Memory B cell (primary cell): ENCODE measurements at places on chromosomes 12 and 14.

DNA sequence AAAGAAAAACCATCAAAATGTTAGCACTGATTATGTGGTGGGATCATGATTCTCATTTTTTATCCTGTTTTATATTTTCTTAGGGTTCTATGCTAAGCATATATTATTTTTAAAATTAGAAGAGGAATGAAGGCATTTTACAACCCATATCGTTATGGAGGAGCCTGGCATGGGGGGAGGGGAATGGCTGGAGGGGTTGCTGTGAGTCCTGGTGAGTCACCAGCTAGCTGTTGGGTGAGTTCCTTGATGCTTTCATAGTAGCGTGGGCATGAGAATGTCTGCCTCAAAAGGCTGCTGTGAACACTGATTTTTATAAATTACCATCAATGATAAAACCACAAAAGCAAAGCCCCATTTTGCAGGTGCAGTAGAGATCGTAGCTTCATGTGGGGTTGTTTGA lies 46.9 kb downstream of the C14orf132 start:
- no peak overlapping the region for H3K27ac ChIP-seq
- no peaks in the 10 kb centered on the region for H3K4me1 ChIP-seq
- no peak for DNase-seq
- H3K36me3 ChIP-seq: no peaks in the 10 kb centered on the region
- no peak overlapping the region for H3K4me3 ChIP-seq
- H3K27me3 ChIP-seq: no peaks in the 10 kb centered on the region

- no peaks in the 10 kb centered on the region for H3K36me3 ChIP-seq
- no peak for DNase-seq
- no peak overlapping the region for H3K27ac ChIP-seq
- no peaks in the 10 kb centered on the region for H3K4me1 ChIP-seq
- H3K27me3 ChIP-seq: no peaks in the 10 kb centered on the region
These were observed 940.2 kb downstream of the GALC start for GRCh38 chr14:87052646-87053225.

- peaks cover 6% of the 10 kb centered on the region for H3K27me3 ChIP-seq
- H3K27ac ChIP-seq: no peak overlapping the region
- H3K4me1 ChIP-seq: peaks cover 2% of the 10 kb centered on the region
- no peak for DNase-seq
- H3K36me3 ChIP-seq: no peaks in the 10 kb centered on the region
- no peak overlapping the region for H3K4me3 ChIP-seq
These were observed 15.1 kb downstream of the TUNAR start for GRCh38 chr14:95891742-95892141.

- H3K36me3 ChIP-seq: peaks cover 9% of the 10 kb centered on the region
- peak overlapping the region; percentile 91 for H3K27ac ChIP-seq
- H3K4me3 ChIP-seq: peak overlapping the region; percentile 94
These were observed 1.6 kb downstream of the PYM1 start for GRCh38 chr12:55925870-55926737.

- H3K4me3 ChIP-seq: no peak overlapping the region
- DNase-seq: no peak
- H3K27me3 ChIP-seq: peaks cover 15% of the 10 kb centered on the region
- peaks cover 4% of the 10 kb centered on the region for H3K4me1 ChIP-seq
- no peak overlapping the region for H3K27ac ChIP-seq
These were observed 102.7 kb downstream of the TMEM30B start for GRCh38 chr14:61178226-61179060.

- H3K27ac ChIP-seq: no peak overlapping the region
- no peaks in the 10 kb centered on the region for H3K36me3 ChIP-seq
- H3K4me1 ChIP-seq: peaks cover 9% of the 10 kb centered on the region
These were observed 31.3 kb downstream of the GABARAPL1 start for GRCh38 chr12:10243818-10244520.

GRCh38 chr14:64444984-64445845 lies 20.1 kb upstream of the AKAP5 start:
- peak overlapping the region; percentile 35 for H3K4me3 ChIP-seq
- peaks cover 28% of the 10 kb centered on the region for H3K4me1 ChIP-seq
- H3K27me3 ChIP-seq: no peaks in the 10 kb centered on the region
- peaks cover 22% of the 10 kb centered on the region for H3K36me3 ChIP-seq

DNA sequence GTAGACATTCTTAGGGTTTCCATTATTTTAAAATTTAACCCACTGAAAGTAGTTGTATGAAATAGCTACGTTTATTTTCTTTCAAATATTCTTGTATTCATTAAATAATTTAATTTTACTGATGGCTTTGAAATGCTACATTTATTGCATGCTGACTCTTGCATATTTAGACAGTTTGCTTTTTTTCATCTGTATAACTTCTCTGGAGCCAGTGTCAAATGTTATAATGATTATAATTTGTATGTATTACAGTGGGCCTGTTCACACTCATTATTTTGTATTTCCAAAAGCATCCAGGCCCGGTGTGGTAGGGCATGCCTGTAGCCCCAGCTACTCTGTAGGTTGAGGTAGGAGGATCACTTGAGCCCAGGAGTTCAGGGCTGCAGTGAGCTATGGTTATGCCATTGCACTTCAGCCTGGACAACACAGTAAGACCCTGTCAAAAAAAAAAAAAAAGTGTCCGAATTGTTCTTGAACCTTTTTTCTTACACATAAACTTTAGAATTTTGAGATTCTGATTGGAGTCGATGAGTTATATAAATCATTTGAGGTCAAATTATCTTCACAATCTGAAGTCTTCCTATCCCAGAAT lies 905 bp downstream of the ZNF84 start:
- peaks cover 4% of the 10 kb centered on the region for H3K27me3 ChIP-seq
- H3K36me3 ChIP-seq: peaks cover 38% of the 10 kb centered on the region
- peaks cover 6% of the 10 kb centered on the region for H3K4me1 ChIP-seq
- no peak for DNase-seq

DNA sequence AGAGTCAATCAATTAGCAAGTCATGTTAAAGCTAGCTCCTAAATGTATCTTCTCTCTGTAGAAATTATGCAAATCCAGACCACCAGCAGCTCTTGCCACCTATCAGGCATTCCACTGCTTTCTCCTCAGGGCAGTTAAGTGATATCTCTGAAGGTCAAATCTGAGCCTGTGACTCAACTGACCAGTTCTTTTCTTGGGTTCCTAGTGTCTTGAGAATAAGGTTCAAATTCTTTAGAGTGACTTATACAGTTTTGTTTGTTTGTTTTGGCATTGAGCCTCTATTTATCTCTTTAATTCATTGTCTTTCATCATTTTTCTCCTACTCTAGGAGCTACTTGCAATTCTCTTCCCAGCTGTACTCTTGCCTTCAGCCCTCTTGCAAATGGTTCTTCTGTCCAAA lies 2.5 kb upstream of the LRIG3 start:
- no peak overlapping the region for H3K4me3 ChIP-seq
- no peaks in the 10 kb centered on the region for H3K4me1 ChIP-seq
- no peak for DNase-seq
- no peak overlapping the region for H3K27ac ChIP-seq

GRCh38 chr14:33464254-33464962 lies 486.5 kb downstream of the EGLN3 start:
- no peak for DNase-seq
- H3K36me3 ChIP-seq: no peaks in the 10 kb centered on the region
- H3K27ac ChIP-seq: no peak overlapping the region
- no peaks in the 10 kb centered on the region for H3K4me1 ChIP-seq

DNA sequence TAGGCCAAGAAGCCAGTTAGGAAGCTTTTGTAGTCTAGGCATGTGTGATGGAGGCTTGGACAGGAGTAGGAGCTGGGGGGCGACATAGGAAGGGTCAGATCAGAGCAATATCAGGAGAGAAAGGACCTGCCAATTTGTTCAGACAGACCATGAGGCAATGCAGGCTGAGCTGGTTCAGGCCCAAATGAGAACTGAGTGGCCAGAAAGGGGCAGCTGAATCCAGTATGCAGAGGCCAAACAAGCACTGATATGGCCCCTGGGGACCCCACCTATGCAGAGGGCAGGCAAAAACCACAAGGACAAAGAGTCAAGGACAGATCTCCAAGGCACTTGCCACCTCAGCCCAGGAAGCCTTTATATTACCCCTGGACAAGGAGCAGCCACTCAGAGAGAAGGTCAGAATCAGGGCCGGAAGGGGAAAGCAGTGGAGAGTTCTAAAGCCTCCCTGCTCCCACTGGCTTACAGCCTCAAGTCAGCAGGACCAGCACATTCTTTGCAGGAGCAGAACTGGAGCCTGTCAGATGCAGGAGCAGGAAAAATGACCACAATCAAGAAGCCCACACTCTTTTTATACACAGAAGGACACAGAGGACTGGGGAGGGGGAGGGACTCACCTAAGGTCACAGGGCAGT lies 37.2 kb downstream of the CLMN start:
- peaks cover 25% of the 10 kb centered on the region for H3K4me1 ChIP-seq
- H3K36me3 ChIP-seq: peaks cover 11% of the 10 kb centered on the region
- no peak overlapping the region for H3K27ac ChIP-seq
- DNase-seq: no peak
- no peaks in the 10 kb centered on the region for H3K27me3 ChIP-seq
- H3K4me3 ChIP-seq: no peak overlapping the region

GRCh38 chr14:47935332-47935731 lies 259.9 kb upstream of the MDGA2 start:
- no peak overlapping the region for H3K4me3 ChIP-seq
- no peak for DNase-seq
- H3K27me3 ChIP-seq: no peaks in the 10 kb centered on the region
- H3K36me3 ChIP-seq: no peaks in the 10 kb centered on the region
- H3K27ac ChIP-seq: no peak overlapping the region

- no peaks in the 10 kb centered on the region for H3K36me3 ChIP-seq
- DNase-seq: no peak
- H3K27ac ChIP-seq: no peak within 1 kb of the TSS
- H3K27me3 ChIP-seq: no peaks in the 10 kb centered on the region
- H3K4me1 ChIP-seq: no peaks in the 10 kb centered on the region
These were observed at the start of gene SLC25A21 for GRCh38 chr14:37172024-37172869. Gene SLC25A21 (minus strand): TSS chr14:37172606.

DNA sequence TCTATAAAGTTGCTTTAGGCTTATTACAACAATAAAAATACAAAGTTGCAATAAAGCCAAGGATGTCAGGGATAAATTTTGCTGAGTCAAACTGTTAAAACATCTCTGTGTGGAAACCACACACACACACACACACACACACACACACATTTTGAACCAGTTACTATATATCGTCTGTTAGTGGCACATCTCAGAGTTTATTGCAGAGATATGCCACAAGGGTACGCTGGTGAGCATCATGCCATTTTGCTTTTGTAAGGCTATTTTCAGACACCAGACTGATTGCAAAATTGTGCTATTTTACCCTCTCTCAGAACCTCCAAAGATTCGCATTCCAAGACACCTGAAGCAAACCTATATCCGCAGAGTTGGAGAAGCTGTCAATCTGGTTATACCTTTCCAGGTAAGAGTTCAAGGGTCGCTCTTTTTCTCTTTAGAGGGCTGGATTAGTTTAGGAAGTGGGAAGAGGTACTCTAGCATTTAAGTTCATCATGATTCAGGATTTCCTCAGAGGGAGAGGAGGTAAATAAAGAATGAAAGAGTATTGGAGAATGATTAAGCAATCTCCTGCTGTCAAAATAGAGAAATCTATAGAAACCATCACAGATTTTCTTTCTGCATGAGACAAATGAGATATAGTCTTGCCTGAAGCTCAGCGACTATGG lies 27.3 kb upstream of the CHPT1 start:
- H3K36me3 ChIP-seq: no peaks in the 10 kb centered on the region
- peak; percentile 35 for DNase-seq
- peaks cover 1% of the 10 kb centered on the region for H3K27me3 ChIP-seq
- H3K4me1 ChIP-seq: peaks cover 18% of the 10 kb centered on the region

- H3K36me3 ChIP-seq: peaks cover 15% of the 10 kb centered on the region
- H3K27ac ChIP-seq: peak overlapping the region; percentile 58
- DNase-seq: peak; percentile 61
- no peaks in the 10 kb centered on the region for H3K27me3 ChIP-seq
- H3K4me3 ChIP-seq: peak overlapping the region; percentile 79
- H3K4me1 ChIP-seq: peaks cover 32% of the 10 kb centered on the region
These were observed 126.1 kb downstream of the GCH1 start for GRCh38 chr14:54776361-54777001.

DNA sequence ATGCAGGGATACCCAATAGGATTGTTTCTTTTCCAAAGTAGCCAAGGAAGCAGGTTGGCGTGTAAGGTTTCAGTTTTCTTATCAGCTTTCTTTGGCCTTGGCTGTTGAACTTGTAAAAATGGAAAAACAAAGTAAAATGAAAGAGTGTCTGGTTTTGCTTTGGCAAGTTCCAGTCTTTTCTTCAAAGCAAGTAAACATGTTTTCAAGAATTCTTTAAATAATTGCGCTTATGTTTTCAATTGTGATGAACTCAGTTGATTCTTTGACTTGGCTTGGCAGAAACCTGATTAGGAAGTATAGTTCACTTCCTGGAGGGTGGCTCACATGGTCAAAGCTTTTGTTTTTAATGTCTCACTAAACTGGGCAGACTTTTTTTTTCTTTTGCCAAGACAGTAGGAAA lies 112.2 kb upstream of the USP44 start:
- H3K27ac ChIP-seq: no peak overlapping the region
- DNase-seq: no peak

DNA sequence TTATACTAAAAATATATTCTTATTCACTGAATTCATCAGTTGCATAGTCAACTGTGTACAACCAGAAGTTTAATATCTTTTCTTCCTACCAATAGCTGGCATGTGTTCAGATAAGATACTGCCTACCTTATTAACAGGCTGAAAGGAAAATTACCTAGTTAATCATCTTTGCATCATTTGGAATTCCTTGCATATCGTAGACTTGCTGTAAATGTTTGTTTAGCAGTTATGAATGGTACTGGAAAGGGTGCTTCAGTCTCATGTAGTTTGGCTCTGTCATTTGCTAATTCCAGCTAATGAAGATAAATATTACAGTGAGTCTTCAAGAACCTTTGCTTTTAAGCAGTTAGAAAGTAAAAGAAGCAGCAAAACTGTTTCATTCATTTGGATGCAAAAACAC lies 84.4 kb downstream of the PPHLN1 start:
- no peak for DNase-seq
- H3K36me3 ChIP-seq: peaks cover 19% of the 10 kb centered on the region
- H3K4me3 ChIP-seq: no peak overlapping the region
- no peaks in the 10 kb centered on the region for H3K27me3 ChIP-seq

DNA sequence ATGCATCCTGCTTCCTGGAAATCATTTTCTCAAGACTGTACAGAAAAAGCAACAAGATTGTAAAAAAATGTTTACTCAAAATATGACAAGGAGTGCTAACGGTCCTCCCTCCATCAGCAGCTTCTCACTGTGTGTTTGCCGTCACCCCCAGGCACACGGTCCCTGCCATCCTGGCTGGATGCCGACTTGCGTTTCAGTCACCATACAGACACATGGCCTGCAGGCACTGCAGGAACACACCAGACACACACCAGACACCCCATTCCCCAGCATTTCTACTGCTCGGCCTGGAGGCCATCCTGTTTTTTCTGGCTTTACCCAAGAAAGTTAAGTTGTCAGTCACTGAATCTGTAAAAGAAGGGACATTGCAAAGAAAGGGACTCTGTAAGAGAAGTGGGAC lies 10.8 kb downstream of the KCNK10 start:
- no peak for DNase-seq
- no peak overlapping the region for H3K4me3 ChIP-seq
- H3K27ac ChIP-seq: no peak overlapping the region
- H3K27me3 ChIP-seq: no peaks in the 10 kb centered on the region
- H3K36me3 ChIP-seq: no peaks in the 10 kb centered on the region

GRCh38 chr14:80549141-80549540 lies 337.8 kb upstream of the DIO2 start:
- DNase-seq: no peak
- H3K27ac ChIP-seq: no peak overlapping the region
- no peak overlapping the region for H3K4me3 ChIP-seq
- no peaks in the 10 kb centered on the region for H3K36me3 ChIP-seq
- no peaks in the 10 kb centered on the region for H3K4me1 ChIP-seq
- no peaks in the 10 kb centered on the region for H3K27me3 ChIP-seq

GRCh38 chr12:28130625-28131598 lies 59.3 kb upstream of the CCDC91 start:
- DNase-seq: no peak
- no peaks in the 10 kb centered on the region for H3K4me1 ChIP-seq
- no peak overlapping the region for H3K27ac ChIP-seq
